Activated CD4-positive, alpha-beta T cell treated with anti-CD3 and anti-CD28 coated beads, Interleukin-2, amount 50 U/mL, for 24 hours (primary cell): ENCODE measurements at places on chromosomes 11 and 22.
A peak's percentile ranks its signal among the peaks of the same experiment; 100 is the strongest.

DNA sequence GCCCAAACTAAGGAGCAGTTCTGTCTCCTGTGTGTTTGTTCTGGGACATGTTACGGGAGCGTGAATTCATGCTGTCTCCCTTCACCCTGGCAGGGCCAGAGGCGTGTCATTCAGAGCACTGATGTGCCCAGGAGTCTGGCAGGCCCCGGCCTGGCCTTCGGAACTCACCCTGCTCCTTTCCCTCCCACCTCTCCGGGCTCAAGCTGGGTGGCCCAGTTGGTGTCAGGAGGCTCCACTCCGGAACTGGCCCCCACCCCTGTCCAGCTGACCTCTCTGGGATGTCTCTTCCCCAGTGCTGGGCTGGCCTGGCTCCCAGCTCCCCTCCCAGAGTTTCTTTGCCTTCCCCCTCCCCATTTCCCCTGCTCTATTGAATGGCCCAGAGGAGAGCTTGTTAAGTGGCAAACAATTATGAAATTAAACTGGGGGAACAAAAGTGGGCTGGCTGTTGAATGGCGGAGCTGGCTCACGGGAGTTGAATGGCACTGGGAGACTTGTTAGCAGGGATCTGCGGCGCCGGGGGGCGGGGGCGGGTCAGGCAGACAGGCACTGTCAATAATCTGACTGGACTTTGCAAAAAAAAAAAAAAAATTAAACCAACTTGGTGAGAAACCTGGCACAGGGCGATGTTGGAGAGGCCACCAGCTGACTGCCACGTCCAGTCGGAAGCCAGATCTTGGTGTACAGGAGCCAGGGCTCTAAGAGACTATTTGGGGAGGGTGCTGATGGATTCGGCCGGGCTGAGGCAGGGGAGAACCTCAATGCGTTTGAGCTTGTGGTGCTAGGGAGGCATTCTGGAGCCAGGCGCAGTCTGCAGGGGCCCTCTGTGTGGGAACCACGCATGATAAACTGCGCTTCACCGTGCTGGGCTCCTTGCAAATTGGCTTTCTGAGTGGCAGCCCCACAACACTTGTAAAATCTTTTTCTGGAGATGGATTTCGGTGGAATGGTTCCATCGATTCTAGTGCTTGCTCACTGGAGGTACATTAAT lies 1.3 kb downstream of the MPPED1 start:
- no peak for DNase-seq

- DNase-seq, result no peak
Measured at GRCh38 chr11:126719740-126720139, 280.8 kb downstream of the KIRREL3 start.

- DNase-seq, result no peak
Measured at GRCh38 chr11:85076535-85077330, 550.4 kb downstream of the DLG2 start.

- no peak for DNase-seq
Measured at GRCh38 chr11:119634301-119634700, 94.7 kb downstream of the NECTIN1 start.

DNA sequence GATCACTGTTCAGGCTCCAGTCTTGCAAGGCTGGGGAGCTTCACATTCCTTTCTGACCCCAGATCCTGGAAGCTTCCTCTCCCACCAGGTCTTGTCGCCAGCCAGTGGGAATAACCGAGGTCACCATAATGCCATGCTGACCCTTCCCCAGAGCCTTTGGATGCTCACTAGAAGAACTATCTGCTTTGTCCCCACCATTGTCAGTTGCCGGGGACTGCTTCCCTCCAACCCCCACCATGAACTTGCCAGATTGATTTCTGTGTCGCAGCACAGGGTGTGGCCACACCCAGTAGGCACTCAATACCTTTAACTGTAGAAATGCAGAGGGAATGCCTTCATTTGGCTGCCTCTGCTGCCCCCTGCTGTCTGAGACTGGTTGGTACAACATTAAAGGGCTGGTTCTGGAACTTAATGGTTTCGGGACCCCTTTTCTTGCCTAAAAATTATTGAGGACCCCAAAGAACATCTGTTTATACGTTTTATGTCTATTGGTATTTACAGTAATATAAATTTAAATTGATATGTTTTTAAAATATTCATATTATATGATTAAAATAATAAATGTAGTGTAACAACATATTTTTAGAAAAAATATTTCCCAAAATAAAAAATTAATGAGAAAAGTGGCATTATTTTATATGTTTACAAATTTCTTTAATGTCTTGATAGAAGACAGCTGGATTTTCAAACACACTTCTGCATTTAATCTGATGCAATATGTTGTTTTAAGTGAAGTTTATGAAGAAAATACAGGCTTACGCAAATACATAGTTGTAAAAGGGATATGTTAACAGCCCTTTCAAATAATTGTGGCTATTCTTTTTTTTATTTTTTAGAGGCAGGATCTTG lies 6.7 kb upstream of the GDPD5 start:
- DNase-seq, result peak; percentile 79

GRCh38 chr11:104965735-104966134 lies 2.6 kb downstream of the CASP4 start:
- DNase-seq, result no peak

- DNase-seq, result no peak
Measured at GRCh38 chr11:122102426-122102825, 13.6 kb downstream of the BLID start.

GRCh38 chr22:39314251-39314971 lies 5.0 kb downstream of the RPL3 start:
- no peak for DNase-seq

DNA sequence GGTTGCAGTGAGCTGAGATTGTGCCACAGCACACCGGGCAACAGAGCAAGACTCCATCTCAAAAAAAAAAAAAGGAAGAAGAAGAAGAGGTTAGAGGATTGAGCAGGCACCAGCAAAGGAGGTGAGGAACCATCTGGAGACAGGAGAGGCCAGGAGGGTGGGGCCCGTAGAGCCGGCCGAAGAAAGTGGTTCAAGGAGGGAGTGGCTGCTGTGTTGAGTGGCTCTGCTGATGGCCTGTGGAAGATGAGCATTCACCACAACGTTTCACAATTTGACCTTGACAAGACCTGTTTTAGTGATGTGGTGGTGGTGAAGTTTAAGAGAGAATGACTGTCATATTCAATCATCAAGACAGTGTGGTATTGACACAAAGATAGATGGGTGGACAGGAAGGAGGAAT lies 6.8 kb upstream of the CTSD start:
- DNase-seq, result no peak

- DNase-seq, result no peak
Measured at GRCh38 chr11:24515632-24516031, 18.8 kb downstream of the LUZP2 start.

DNA sequence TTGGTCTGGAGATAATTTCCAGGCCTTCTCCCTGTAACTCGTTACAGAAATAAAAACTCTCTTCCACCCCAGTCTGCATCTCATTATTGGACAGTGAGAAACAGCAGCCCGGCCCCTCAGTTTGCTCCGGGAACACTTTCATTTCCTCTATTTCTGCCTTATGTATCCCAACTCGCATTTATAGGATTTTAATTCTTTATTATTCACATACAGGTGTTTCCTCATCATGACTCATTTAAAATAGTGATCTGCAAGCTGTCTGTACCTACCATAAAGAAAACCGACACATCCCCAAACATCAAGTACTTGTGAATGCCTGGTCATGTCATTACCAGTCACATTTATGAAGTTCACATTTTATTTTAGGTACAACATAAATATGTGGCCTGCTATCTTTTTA lies 42.8 kb downstream of the PIWIL3 start:
- DNase-seq, result no peak

DNA sequence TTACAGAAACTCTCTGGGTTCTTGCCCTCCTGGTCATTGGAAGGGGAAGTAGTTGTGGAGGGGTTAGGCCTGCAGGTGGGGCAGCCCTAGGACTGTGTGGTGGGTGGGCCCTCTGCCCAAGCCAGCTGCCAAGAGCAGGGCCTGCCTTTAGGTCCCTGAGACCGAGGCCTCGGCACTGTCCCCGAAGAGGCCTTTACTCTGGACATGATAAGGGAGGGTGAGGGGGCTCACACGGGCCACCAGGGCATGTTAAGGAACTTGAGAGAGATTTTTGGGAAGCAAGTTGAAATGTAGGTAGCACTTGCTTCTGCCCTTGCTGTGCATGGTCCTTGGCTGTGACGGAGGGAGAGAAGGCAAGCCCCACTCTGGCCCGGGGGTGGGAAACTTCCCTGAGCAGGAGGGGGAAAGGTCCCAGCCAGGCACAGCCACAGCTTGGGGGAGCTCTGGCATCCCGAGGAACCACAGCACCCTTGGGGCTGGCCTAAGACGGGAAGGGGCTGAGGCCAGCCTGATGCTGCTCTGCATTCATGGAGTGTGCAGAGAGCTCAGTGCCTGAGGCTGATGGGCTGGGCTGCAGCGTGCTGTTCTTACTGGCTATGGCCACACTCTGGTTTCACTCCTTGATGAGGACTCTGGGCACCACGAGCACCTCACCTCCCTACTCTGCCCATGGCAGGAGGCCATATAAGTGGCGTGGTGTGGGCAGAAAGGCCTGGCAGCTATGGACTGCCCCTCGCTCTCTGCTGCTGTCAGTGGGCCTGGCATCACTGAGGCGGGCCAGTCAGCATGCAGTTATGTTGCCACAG lies 7.8 kb upstream of the RANBP1 start:
- DNase-seq, result no peak

GRCh38 chr11:123129920-123130319 lies 65.1 kb downstream of the CLMP start:
- DNase-seq, result no peak

DNA sequence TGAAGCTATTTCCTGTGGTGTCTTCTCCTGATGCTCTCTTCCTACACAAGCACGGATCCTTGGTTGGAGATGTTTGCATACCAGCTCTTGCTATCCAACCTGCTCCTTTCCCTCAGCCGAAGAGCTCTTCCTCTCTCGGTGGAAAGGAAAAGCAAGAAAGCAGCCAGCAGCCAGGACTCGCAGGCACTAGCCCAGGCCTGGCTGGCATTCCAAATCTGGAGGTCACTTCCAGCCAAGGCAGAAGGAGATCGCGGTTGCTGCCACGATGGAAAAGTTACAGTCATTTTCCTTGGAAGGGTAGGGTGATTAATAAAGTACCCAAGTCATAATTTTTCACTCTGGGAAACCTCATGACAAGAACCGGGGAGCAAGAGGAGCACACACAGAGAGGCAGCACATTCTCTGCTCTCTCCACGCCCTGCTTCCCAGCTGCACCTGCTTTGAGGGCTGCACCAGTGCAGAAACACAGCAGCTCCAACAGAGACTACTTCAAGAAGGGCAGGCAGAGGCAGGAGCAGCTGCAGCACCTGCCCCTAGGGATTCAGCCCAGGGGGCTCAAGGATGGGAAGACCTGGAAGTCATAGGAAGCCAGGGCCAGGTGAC lies 399.3 kb downstream of the CADM1 start:
- DNase-seq, result no peak

DNA sequence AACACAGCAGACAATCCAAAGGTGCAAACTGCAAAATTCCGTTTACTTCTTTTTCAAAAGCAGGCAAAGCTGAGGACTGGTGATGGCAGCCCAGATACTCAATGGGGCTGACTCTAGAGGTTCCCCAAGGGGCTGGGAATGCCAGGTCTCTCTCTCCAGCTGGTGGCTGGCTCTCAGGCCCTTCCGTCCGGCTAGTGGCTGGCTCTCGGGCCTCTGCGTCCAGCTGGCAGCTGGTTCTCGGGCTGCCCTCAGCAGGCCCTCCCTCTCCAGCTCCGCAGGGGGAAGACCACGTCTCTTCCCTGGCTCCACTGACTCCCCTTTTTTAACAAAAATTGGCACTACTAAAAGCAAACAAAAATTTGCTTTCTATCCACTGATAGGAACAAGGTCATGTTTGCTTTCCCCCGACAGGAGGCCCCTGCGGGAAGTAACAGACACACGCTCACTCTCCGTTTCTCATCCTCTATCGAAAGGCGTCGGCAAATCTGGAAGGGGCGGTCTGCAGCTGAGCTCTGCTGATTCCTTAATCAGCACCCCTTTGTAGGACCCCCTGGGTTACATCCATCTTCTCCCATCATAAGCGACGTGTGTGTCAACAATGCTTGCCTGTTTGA lies 381.4 kb downstream of the BRD1 start:
- no peak for DNase-seq

- DNase-seq, result no peak
Measured at GRCh38 chr11:134463716-134464115, 51.7 kb upstream of the B3GAT1 start.

DNA sequence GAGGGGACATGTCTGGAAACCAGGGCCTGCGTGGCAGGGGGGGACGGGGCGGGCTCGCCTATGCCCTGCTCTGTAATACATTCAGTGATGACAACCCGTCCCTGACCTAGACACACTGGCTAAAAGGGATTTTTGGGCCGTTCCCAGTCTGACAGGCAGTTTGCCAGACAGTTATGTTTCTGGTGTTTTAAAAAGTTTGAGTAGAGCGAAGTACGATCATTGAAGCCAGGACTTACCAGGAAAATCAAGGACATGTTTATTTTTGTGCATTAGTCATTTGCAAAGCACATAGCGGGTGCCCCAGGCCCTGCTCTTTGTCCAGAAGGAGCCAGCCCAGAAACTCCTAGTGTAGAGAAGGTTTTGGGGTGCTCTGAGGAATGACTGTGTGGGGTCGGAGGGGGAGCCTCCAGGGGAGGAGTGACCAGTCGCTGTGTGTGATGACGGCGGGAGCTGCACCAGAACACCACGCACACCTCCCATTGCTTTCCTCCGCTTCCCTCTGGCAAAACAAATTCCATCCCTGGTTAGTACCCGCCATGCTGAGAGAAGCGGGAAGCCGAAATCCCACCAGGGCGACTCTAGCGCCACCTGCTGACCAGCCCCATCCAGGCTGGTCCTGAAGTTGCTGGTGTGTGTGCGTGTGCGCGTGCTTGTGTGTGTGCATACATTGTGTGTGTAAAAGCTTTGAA lies 50.8 kb downstream of the FBLN1 start:
- peak; percentile 5 for DNase-seq
